ENCODE measurements at places on chromosomes 5 and 9. TPM values are rescaled to one million over a fixed set of nuclear protein-coding genes. Genes with fewer than 3 reads are reported as not detected.

AP3B1 gene
- total RNA-seq, result 51.7 TPM

ITGA1 gene
- 40.2 TPM for total RNA-seq

PCDHB8 gene
- total RNA-seq, result 0.09 TPM

WDR31 gene
- total RNA-seq, result 1.8 TPM

FBLL1 gene
- 0.74 TPM for total RNA-seq

All from smooth muscle cell of bladder (primary cell).